ENCODE measurements at places on chromosomes 12 and 14. TPM values are rescaled to one million over a fixed set of nuclear protein-coding genes. Genes with fewer than 3 reads are reported as not detected.

The LBHD2 gene
- total RNA-seq: not detected

The HRK gene
- 0.77 TPM for total RNA-seq

The AQP6 gene
- total RNA-seq: not detected

The RPGRIP1 gene
- 0.30 TPM for total RNA-seq

The CD163L1 gene
- 2.5 TPM for total RNA-seq

The CARMIL3 gene
- 0.11 TPM for total RNA-seq

The GUCY2C gene
- total RNA-seq: 0.11 TPM

The TPH2 gene
- total RNA-seq: not detected

GRCh38 chr12:113917393-113917792 lies 48.7 kb downstream of the RBM19 start:
- DNase-seq: no peak

DNA sequence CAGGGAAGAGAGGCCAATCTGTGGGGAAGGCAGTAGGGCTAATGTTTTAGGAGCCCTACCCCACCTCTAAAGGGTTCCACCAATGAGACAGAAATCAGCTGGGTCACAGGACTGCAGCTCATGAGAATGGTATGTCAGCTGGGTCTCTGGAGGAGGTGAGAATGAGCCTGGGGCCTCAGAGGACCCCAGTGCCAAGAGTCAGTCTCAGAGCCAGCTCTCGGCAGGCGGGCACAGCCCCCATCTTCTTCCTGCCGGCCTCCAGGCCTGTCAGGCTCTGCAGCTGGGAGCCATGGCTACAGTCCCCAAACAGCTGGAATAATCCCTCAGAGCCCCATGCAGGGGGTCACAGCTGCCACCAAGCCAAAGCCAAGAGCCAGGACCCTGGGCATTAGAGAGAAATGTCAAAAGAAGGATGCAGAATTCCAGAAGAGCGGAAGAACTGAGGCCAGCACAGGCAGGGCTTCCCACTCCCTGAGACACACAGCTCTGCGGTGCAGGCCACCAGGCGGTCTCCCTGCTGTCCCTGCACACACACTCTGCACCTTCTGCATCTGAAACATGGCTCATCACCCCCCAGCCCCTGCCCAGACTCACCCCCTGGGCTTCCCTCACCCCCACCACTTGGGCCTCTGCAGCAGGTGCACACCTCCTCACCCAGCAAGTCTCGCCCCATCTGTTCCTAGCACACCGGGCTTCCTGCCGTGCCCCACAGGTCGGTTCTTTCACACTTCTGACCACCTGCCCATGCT lies 26.0 kb downstream of the ITPK1 start:
- DNase-seq: no peak

DNA sequence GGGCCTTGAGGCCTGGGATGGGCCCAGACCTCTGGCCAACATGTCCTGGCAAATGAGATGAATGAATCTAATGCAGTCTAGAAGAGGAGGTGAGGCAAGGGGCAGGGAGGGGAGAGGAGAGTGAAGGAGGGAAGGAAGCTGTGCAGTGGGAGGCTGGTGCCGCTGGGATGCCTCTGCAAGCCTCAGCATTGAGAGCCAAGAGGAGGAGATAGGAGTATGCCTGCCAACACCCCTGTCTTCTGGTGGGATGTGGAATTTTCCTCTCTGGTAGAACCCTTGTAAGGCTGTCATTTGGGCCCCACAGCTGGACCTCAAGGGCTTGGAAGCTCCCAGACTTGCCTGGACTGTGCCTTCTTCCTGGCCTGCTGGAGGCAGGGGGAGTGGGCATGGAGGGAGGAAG lies 21.9 kb downstream of the KRT80 start:
- no peak for DNase-seq

GRCh38 chr12:76745343-76745742 lies 18.6 kb upstream of the ZDHHC17 start:
- DNase-seq: no peak

GRCh38 chr12:123071099-123071800 lies 79.6 kb downstream of the PITPNM2 start:
- peak; percentile 59 for DNase-seq

DNA sequence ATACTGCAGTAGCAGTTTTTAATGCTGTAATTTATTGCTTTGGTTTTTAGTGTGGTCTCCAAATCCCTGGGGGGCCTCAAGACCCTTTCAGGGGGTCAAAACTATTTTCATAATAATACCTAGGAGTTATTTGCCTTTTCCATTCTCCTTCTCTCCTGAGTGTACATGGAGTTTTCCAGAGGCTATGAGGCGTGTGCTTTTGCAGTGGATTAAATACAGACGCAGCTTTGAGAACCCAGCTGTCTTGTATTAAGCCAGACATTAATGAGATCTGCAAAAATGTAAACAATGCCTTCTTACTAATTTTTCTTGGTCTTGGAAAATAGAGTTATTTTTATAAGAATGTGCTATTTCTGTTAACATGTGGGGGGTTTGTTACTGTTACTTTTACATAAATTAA lies 68.6 kb downstream of the SLC25A47 start:
- DNase-seq: no peak

GRCh38 chr14:104751539-104752422 lies 1.2 kb upstream of the SIVA1 start:
- DNase-seq: no peak

DNA sequence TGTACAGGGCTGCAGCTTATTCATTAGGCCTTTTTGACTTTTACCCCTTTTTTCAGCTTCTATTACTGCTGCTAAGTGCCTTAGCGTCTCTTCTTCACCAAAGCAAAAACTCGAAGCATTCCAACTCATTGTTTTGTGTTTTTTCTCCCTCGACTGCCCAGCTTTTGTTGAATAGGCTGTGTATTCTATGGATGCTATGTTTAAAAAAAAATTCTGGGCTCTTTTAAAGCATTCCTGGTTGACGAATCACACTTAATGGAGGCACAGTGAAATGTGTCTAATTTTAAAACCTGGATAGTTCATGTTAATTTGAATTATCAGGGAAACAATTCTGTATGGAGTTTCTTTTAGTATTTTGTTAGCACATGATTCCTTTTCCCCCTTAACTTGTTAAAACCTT lies 29.7 kb downstream of the KTN1 start:
- no peak for DNase-seq

Data from left ventricle myocardium inferior (tissue), 1 donor.